Stimulated activated CD8-positive, alpha-beta memory T cell treated with anti-CD3 and anti-CD28 coated beads, Interleukin-2, amount 100 ng/mL, for 48 hours (primary cell): ENCODE measurements at places on chromosomes 12 and 14.

DNA sequence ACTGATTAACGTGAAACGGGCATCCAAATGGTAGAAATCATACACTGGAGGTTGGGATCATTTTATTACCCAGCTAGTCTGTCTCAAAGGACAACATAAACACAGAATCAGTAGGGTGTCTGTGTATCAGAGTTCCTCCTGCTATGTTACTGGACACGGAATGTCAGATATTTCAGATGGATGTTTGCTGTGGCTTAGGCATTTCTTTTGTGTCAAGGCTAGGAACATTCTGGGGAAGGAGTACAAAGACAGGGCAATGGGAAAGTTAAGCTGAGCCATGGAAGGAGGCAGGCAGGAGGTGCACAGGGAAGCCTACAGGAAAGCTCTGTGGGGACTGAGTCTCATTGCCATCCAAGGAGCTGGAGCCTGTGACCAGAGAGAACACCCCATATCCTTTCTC, 254.6 kb downstream of the C12orf75 start:
- no peak for DNase-seq

DNA sequence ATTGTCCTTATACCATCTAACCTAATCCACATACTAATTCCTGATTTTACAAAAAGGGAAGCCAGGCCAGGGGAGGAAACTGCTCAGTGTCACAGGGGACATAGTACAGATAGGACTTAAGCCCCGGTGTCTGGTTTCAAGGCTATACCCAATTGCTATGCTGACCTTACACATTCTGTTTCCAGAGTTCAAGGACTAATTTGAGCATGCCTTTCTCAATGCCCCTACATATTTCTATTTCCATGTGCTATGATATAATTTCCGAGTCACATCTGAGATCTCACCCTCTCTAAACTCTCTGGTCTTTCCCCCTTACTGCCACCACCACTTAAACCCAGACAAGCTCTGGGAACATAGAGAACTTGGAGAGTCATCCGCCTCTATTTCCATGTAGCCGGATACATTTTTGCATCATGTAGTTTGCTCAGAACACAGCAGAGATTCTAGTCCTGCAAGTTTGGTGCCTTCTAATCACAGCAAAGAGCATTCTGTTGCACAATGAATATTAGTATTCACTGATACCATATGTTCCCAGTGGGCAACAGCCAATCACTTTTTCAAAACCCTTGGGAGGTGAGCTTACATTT, 34.2 kb downstream of the PPM1H start:
- no peak for DNase-seq

DNA sequence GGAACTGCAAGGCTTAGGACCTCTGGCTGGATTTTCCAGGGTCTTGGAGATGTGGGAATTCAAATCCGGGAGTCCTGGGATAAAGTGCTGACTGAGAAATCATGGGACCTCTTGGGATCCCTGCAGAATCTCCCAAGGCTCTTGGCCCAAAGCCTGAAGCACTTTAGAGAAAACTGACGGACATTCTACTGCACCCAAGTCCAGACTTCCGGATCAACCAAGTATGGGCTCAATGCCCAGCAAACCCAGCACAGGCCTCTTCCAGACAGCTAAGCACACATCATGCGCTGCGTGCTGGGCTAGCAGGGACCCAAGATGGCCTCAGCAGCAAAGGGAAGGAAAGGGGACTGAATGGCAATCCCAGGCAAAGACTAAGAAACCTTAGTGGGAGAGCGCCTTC, 85.0 kb downstream of the ACTN1 start:
- DNase-seq, result no peak

DNA sequence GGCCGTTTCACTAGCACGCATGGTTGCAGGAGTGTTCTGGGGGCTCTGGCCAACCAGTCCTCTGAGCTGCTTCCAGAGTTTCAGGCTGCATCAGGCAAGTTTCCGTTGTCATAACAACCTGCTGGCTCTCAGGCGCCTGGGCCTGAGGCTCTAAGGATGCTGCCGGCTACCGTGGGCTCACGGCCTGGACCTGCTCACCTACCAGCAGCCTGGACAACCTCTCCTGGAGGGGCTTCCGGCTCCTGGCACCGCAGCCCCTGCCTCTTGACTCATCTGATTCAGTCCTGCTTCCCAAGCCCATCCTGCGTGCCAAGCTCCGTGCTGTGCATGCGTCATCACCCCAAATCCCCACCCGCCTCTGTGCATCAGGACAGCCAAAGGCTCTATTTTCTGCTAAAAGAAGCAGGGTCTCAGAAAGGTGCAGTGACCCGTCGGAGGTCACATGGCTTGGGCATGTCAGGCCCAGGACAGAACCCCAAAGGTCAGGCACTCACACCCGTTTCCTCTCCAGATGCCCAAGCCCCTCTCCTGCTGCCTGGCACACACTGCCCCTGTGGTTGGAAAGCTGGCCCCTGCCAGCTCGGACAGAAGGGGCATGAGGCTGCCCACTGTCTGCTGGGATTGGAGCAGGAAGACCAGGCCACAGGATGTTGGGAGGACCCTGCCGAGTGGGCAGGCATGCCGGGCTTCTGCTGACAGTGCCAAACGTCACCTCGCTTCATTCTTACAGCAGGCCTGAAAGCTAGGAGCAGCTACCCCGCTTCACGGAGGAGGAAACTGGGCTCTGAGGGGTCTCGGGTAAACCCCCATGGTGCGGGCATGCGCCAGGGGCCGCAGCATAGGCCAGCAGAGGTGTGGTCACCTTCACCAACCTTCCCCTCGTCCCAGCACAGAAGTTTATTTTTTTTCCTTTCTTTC, 5.7 kb downstream of the BEGAIN start:
- DNase-seq, result no peak

DNA sequence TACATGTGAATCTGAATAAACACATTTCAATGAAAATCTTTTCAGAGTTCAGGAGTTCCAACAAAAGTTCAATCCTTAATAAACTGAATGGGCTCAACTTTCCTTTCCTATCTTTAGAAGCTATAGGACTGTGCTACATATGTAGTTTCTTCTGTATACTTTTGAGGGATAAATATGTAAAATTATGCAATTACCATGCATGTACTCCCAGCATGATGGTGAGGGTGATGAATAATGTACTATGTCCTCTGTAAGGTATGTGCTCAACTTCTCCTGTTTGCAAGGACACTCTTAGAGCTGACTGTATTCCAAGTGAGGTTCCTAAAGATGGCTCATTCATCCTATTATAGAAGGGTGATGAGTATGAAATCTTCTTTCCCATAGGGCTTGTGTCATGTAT, 15.5 kb downstream of the MBIP start:
- DNase-seq, result no peak

DNA sequence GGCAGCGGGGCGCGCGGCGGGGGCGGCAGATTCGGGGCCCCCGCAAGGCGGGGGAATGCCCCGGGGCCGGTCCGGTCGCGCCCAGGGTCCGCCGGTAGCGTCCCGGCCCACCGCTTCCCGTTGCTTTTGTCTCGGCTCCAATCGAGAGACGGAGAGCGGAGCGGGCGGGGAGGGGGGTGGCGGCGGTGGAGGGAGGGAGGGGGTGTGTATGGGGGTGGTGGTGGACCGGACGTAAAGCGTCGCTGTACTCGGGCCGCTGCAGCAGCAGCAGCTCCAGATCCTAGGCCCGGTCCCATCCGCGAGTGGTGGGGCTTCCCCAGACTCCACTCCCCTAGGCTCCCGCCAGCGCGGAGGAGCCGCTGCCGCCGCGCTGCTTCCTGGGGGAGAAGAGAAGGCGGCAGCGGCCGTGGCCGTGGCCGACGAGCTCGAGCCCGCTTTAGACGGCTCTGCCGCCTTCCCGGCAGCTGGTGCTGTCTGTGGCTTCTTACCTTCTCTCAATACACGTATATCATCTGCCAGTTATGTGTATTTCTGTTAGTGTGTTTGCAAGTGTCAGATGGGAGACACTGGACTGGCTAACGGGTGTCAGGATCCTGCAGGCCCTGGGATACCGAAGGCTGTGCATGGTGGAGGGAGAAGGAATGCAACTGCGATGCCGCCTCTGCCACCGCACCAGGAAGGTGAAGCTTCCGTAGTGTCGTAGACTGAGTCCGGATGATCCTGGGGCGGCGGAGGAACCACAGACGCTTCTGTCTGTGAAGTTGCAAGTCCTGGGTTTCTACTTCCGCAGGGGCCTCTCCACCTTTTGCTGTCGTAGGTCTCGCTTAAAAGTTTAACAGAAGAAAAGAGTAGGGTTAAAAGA, 508 bp downstream of the CNOT2 start:
- peak; percentile 47 for DNase-seq

DNA sequence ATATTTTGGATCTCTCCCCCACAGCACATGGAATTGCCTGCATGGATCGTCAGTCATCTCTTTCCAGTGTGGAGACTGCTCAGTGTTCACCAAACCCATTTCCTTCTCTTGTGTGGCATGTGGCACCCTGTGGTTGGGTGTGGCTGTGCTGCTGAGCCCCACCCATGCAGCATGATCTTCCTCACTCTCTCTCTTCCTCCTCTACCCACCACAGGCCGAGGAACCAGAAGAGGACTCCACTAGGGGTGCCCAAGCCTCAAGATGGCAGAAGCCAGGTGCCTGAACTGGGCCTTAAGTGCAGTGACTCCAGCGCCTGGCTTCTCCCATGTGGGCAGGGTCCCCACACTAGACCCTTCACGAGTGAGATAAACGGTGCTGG, 66.8 kb upstream of the GPR68 start:
- no peak for DNase-seq
